LNCaP clone FGC (cell line): ENCODE measurements at places on chromosomes 2 and 18.

DNA sequence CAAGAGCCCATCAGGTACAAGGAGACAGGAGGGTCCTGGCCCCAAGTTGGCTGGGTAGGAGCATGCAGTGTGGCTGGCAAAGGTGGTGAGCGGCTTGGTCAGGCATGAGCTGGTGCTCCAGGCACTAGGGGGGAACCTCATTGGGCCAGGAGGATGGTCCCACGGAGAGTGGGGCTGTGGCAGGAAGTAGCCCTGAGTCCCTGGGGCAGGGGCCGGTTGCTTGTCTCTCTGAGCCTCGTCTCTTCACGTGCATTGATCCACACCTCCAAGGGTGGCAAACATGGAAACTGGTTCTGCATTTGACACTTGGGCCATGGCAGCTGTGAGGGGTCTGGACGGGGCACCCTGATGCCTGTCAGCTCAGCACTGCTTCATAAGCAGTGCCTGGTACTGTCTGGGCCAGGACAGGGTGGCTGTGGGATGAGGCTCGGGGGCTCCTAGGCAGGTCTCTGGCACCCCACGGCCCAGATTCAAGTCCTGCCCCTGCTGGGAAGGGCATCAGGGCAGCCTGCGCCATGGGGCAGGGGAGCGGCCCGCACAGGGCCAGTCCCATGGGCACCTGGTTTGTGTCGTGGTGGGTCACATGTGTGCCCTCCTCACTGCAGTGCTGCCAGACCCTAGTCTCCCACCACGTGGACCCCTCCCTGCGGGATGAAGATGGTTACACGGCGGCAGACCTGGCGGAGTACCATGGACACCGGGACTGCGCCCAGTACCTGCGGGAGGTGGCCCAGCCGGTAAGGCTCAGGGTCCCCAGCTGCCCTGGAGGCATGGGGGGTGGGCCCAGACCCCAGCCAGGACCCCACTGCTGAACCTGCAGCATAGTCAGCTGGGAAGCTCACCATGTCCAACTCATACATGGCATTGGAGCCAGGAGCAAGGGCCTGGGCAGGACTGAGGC lies 16.4 kb downstream of the ESPNL start:
- no peak for DNase-seq

DNA sequence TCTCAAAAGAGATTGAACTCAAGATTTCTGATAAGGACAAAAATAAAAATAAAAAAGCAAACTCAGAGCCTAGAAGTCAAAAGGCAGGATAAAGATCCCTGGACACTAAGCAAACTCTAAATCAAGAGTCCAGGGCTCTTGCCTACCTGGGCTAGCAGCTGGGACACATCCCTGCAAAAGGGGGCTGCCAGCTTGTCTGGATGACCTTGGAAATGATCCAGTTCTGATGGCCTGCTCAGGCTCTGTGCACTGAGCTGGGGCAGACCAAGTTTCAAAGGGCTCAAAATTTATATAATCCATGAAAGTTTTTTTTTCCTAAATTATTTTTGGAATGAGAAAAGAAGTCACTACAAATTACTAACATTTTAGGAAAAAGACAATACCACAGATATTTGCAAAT lies 557.3 kb downstream of the CNTNAP5 start:
- no peak for DNase-seq

DNA sequence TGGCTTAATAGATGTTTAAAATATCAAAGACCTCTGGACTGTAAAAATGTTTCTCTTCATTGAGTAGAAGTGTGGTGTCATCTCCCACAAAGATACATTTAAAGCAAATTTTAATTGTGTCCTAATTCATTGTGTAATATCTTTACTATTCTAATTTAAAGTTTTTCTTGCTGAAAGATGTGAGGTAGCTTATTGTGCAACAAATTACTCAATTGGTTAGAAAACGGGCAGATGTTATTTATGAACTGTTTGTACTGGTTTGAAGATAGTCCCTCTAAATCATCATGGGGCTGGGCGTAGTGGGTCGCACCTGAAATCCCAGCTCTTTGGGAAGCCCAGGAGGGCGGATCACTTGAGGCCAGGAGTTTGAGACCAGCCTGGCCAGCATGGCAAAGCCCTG lies 65.3 kb downstream of the CYBRD1 start:
- DNase-seq = no peak

DNA sequence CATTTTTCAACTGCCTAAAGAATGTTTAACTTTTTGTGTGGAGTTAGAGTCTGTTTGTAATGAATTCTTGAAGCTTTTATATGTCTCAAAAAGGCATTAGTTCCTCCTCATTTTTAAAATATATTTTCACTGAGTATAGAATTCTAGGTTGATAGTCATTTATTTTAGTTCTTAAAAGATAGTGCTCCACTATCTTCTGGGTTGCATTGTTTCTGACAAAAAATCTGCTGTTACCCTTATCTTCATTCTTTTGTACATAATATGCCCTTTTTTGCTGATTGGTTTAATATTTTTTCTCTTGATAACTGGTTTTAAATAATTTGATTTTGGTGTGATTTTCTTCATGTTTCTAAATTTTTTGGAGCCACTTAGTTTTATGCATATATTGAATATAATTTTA lies 754.7 kb upstream of the GYPC start:
- no peak for DNase-seq

- DNase-seq = no peak
These were observed 862.5 kb upstream of the ID2 start for GRCh38 chr2:7819316-7819715.

DNA sequence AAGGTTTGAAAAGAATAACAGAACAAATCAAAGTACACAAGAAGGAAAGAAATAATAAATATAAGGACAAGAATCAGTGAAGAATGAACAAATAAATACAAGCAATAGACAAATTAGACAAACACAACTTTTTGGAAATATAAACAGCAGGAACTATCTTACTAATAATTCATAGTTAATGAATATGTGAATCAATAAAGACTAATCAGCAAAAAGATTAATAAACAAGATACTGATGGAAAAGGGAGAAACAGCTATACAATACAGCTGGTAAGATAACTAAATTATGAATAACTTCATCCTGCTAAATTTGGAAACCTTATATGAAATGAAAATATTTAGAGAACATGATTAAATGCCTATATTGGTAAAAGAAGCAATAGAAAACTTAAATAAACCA lies 193.6 kb upstream of the SPRED2 start:
- no peak for DNase-seq

GRCh38 chr2:18346344-18346743 lies 214.1 kb downstream of the RDH14 start:
- peak; percentile 27 for DNase-seq

GRCh38 chr2:240205348-240205747 lies 64.9 kb upstream of the OTOS start:
- no peak for DNase-seq

- DNase-seq = no peak
These were observed 661.8 kb upstream of the HS6ST1 start for GRCh38 chr2:128980475-128980874.
